ENCODE measurements at places on chromosomes 5 and 9.

DNA sequence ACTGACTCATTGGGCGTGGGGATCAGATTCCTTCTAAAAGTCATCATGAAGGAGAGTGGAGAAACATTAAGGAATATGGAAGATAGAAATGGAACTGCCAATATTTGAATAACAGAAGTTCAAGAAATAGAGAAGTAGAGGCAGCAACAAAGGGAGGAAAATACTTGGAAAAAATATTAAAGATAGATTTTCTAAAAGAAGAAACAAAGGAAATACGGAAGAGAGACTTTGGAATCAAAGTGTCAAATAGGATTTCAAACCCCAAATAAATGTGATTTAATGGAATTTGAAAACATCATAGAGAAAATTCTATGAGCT is 605.1 kb upstream of the KLF4 start:
- no peak for DNase-seq

GRCh38 chr5:69074664-69075521 is 18.9 kb upstream of the SLC30A5 start:
- DNase-seq: no peak

DNA sequence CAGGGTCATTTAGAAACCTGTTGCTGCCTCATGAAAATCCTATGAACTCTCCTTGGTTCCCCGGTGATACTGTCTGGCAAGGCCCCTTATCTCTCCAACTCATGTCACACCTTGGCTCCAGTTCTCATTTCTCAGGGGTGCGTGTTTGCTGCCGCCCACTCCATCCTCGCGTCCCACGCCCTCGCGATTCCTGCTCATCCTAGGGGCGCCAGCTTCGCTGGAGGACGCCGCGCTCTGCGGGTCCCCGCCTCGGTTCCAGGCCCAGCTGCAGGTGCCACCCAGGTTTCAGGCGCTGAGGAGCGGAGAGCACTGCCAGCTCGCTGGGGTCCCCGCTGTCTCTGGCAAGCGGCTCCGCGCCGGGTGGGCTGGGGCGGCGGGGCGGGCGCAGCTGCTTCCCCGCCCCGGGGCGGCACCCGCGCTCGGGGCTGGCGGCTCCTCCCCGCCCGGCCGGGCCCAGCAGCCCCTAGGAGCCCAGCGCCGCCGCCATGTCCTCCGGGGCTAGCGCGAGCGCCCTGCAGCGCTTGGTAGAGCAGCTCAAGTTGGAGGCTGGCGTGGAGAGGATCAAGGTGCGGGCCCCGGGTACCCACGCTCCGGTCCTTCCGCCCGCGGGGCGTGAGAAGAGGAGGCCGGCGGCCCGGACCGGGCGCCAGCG is at the start of gene GNG10:
GNG10 (plus strand) TSS at position 456 of the 652 bp plus-strand sequence; CDS start at position 486, 30 bp downstream.
- peak; percentile 50 for DNase-seq

DNA sequence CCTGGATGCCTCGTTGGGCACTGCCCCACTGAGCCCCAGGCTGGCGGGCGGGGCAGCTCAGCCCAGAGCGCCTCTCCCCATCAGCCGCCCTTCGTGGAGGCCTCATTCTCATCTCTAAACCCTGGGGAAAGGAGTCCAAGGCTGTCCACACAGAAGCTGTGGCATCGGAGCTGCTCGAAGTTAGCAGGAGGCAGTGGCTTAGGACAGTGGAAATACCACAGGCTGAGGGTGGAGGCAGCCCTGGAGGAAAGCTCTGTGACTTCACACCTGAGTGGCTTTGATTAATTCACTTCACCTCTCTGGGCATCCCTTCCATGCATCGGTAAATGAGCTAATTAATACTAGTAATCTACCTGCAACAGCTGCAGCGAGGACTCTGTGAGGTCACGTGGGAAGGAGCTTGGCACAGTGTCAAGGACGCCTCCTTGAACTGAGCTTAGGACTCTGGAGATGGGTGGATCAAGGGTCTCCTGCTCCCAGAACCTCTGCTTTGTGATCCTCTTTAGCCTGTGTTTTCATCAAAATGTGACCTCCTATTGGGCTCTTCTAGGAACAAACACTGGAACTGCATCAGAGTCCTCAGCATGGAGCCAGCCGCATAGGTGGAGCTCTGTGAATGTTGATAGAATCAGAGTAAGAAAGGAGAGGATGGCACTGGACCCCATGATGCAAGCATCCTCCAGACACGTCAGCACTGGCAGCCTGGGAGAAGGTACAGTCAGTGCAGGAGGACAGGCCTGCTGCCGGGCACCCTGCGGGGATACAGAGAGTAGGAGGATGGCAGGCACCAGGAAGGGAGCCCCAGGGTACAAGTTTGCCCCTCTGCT is 842 bp upstream of the ANGPTL2 start:
- DNase-seq: no peak

- no peak for DNase-seq
Measured at GRCh38 chr5:58795327-58795726, 212.5 kb downstream of the RAB3C start.

Data from activated T-cell treated with anti-CD3 and anti-CD28 coated beads for 4 hours (primary cell).